ENCODE measurements at places on chromosomes 2 and 18.
A peak's percentile ranks its signal among the peaks of the same experiment; 100 is the strongest.

DNA sequence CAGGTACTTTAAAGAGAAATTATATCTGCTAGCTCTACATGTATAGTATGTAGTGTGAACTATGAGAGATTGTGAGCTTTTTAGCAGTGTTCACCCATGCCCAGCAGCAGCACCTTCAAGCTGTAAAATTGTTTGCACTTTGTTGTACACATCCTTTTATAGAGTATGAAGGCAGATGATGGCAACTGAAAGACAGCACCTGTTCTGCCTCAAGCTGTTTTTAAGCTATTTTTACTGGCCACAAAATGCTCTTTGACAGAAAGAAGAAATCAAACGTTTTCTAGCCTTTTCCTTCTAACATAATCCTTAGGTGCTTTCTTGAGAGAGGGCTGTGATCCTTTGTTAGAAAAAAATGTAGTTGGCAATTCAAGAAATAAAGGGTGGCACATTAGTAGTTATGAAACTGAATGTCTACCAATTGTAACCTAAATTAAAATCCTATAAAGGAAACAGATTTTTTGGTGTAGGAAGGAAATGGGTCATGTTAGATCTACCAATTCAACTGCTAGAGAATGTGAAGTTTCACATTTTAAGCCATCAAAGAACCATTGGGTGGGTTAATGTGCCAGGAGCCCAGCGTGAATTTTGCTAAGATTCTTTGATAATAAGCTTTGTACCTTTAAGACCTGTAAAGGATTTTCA, 59.5 kb downstream of the R3HDM1 start:
- DNase-seq = no peak

DNA sequence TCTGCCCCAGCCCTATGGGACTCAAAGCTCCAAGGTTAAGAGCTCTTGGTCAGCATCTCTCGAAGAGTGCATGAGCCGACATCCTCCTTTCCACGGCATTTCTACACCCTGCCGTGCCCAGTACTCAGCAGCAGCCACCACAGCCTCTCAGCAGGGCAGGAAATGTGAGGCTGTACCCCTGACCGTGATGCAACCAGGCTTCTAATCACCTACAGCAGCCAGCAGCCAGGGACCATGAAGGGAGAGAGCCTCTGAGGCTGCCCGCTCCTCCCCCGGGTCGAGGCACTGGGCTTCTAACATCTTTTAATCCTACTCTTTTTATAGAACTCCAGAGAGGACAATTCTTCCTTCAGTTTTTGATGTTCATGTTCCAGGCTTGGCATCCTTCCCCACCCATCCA, 6.5 kb downstream of the CYS1 start:
- no peak for DNase-seq

DNA sequence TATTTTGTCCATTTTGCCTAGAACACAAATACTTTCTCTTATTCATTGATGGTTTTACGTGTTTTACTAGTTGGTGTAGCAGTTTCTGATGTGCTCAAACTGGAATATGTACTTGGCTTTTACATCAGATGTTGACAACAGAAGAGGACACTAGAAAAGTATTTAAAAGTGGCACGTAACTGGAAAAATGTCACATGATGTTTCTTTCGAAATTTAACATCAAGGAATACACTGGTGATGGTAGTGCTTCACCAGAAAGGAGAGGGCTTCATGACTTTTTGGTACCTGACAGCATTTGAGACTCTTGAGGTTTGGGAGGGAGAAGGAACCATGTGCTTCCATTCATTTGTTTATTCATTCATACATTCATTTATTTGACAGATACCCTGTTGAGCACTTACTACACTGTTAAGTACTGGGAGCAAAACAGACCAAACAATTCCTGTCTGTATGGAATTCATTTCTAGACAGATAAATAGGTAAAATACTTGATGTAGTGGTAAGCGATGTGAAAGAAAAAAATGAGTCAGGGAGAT, 1.5 kb downstream of the GIGYF2 start:
- peak; percentile 59 for DNase-seq

GRCh38 chr18:59576541-59577385, 120.5 kb downstream of the CCBE1 start:
- no peak for DNase-seq

- DNase-seq = no peak
Measured at GRCh38 chr2:238600506-238601432, 174.0 kb downstream of the ASB1 start.

GRCh38 chr2:63875131-63875527, 33.4 kb downstream of the UGP2 start:
- no peak for DNase-seq
